ENCODE measurements at places on chromosomes 5 and 9.
A peak's percentile ranks its signal among the peaks of the same experiment; 100 is the strongest.

DNA sequence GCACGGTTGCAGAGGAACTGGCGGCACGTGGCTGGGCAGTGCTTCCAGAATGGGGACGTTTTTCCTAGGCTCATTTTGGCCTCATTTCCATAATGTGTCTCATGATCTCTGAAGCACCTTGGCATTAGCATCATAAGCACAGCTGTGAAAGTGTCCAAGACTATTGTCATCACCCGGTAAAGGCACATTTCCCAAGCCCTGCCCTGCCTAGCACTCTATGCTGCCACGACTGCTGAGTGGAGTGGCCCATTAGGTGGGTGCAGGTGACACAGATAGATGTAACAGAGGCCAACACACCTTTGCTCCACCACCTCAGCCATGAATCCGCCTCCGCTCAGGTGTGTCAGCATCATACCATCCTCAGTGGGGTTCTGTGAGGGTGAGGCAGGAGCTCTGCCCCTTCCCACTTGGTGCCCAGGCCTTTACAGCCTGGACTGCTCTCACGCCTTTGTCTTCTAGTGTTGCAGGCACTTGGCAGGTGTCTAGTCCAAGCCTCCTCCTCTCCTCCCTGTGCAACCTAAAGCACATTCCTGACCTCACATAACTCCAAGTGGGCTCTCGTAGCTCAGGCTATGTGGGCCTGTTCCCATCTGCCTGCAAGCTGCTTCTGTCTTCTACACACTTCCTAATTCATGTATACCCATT, 213.0 kb downstream of the FSTL4 start:
- no peak for DNase-seq

GRCh38 chr5:6003040-6003825, 375.1 kb downstream of the MED10 start:
- DNase-seq: no peak

- DNase-seq: no peak
Observed at GRCh38 chr5:135206862-135207261, 172.8 kb upstream of the PITX1 start.

GRCh38 chr9:126055381-126055985, 271.1 kb upstream of the MVB12B start:
- DNase-seq: no peak

DNA sequence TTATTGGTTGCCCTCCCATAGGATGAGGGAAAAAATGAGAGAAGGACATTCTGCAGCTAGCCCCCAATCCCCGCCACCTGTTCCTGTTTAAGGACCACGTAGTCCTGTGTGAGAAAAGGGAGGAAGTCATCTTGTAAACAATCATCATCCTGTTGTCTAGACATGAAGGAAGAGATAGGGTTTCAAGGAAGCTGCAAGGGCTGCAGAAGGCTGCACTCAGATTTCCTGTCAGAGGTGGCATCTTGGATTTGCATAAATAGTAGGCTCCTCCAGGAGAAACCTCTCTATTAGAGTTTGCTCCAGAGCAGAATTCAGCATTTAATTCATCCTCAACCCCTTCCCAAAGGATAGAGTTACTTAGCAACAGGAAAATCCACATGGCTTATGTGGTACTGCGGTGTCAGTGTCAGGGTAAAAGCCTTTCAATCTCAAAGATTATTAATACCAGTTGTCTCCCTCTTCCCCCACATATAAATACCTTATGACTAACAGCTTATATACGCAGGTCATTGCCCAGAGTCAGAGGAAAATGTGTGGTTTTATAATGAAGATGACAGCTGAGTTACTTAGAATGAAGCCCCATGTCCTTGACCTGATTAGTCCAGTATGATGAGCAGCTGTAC, 4.6 kb upstream of the DNAJC18 start:
- no peak for DNase-seq

GRCh38 chr9:136056546-136057235, 38.4 kb downstream of the NACC2 start:
- no peak for DNase-seq

- no peak for DNase-seq
Observed at GRCh38 chr5:101080462-101081240, 177.6 kb upstream of the ST8SIA4 start.

DNA sequence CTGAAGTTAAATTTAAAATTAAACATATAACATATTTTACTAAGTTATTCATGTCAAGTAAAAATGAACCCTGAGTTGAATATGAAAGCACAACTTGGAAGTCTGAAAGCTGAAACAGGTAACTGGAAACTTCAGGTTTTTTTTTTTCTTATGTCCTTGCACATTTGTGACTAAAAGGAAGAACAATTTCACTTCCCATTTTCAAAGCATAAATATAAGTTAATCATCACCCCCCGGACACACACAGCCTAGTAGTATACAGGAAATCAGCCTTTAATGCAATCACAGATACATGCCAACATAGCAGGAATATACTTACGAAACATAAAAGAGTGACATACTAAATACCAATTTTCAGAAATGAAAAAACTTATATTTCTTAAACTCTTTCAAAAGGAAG, 225.9 kb downstream of the RFX3 start:
- DNase-seq: no peak

DNA sequence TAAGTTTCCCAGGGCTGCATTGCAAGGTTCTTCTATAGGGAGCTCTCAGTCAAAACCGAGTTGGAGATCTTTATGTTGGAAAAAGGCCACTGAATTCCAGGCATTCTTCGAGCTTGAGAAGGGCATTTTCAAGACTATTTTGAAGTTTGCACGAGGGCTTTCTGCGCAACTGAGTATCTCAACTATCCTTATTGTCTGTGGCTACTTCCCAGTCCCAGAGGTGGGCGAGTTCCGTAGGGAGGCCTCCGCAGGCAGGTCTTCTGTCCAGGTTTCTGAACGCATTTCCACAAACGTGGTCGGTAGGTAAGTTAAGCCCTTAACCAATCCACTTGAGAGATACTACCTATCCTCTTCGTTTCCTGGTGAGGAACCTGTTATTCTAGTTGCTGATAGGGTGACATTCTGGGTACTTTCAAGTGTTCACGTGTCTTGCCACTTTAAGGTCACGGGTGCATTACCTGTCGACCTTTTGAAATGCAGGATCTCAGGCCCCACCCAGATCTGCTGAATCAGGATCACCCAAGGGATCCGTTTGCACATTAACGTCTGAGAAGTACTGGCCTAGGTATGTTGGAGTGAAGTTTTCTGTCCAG, 51.4 kb upstream of the TJP2 start:
- no peak for DNase-seq

DNA sequence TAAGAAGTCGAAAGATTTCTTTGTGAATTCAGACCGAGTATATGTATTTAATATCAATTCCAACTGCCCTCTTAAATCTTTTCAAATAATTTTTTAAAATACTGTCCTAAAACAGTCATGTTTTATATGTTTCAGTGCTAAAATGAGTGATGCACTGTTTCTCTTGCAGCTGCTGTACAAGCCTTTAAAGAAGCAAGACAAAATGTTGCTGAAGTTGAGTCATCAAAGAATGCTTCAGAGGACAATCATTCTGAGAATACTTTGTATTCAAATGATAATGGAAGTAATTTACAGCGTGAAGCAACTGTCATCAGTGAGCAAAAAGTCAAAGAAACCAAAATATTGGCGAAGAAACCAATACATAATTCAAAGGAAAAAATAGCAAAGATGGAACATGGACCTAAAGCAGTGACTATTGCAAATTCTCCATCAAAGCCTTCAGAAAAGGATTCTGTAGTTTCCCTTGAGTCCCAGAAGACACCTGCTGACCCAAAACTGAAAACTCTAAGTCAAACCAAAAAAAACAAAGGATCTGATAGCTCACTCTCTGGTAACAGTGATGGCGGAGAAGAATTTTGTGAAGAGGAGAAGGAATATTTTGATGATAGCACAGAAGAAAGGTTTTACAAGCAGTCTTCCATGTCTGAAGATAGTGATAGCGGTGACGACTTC, 58.0 kb downstream of the LOX start:
- DNase-seq: no peak

DNA sequence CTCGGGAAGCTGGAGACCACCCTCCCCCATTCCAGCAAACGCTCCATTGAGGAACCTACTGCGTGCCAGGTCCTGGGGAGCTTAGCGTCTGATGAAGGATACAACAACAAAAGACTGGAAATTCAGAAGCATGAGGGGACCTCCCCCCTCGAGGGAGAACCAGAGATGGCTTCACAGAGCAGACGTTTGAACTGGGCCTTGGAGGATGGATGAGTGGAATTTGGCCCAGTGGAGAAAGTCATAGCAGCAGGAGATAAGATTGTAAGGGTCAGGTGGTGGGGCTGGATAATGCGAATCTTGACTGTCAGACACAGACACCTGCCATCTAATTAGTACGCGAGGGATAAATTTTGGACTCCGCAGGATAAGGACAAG, 1.2 kb upstream of the SLC25A51 start:
- DNase-seq: no peak

- no peak for DNase-seq
Observed at GRCh38 chr5:139068494-139069151, 129.5 kb downstream of the SIL1 start.

GRCh38 chr5:117690612-117691011, 1116.0 kb upstream of the SEMA6A start:
- DNase-seq: no peak

GRCh38 chr5:165227515-165227914, 1722.1 kb downstream of the MAT2B start:
- no peak for DNase-seq

GRCh38 chr5:159398936-159399335, 68.6 kb upstream of the IL12B start:
- no peak for DNase-seq

DNA sequence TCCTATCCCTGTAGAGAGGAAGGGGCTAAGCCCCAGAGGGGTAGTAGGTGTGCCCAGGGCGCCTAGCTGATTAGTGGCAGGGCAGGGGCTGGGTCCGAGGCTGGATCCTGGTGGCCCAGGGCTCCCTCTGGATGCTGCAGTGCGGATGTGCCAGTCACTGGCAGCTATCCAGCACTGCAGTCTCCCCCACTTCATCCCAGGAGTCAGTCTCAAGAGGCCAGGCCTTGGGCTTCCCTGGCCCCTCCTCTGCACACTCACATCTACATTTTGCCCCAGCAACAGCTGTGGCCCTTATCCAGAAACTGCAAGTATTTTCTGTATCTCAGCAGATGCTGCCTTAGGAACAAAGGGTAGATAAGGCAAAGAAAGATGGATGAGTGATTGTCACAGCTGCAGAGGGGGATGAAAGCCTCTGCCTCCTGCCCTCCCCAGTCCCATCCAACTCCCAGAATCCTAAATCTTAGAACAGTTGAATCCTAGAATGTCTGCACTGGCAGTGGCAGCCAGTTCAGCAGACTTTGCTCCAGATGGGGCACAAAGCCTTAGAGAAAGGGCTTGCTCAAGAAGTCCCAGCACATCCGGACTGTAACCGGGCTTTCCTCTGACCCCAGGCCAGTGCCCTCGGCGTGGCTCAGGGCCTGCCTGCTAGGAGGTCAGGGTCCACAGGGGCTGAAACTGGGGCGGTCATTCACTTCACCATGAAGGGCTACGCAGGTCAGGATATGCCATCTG, 1.6 kb downstream of the ANXA6 start:
- no peak for DNase-seq

- no peak for DNase-seq
Observed at GRCh38 chr5:171449426-171449825, 30.0 kb downstream of the FGF18 start.

DNA sequence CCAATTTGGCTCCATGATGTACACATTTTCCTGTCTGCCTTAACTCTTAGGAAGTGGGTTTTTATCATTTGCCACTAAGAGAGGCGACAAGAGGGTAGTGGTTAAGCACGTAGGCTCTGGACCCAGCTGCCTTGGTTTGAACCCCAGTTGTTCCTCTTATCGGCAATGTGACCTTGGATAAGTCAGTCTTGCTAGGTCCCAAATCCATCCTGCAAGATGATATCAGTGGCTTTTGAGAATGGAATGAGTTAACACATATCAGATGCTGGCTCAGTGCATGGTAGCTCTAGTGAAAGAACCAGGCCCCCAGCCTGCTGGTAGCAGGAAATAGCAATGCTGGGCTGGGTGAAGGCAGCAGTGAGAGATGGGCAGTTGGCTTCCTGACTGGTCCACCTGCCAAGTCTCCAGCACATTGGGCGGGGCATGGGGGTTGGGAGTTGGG, 72.5 kb downstream of the STK10 start:
- DNase-seq: peak; percentile 56

- DNase-seq: no peak
Observed at GRCh38 chr5:116448450-116448849, 126.2 kb downstream of the SEMA6A start.

GRCh38 chr9:113221800-113222481, 597 bp downstream of the SLC31A1 start:
- DNase-seq: no peak

DNA sequence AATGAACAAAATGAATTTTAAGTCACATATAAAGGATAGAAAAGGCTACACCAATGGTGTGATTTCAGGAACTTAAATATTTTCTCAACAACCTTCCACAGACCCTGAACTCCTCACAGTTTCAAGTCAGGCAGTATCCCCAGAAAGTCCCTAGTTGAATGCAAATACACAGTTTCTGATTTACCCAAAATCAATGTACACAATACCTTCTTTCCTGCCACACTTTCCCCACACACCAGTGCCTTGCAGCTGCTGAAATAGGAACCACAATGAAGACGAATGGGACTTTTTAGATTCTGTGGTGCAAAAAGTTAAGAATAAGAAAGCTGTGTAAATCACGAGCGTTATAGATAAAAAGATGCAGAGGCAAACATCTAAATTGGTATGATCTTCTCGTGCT, 552.4 kb upstream of the MEF2C start:
- DNase-seq: no peak

DNA sequence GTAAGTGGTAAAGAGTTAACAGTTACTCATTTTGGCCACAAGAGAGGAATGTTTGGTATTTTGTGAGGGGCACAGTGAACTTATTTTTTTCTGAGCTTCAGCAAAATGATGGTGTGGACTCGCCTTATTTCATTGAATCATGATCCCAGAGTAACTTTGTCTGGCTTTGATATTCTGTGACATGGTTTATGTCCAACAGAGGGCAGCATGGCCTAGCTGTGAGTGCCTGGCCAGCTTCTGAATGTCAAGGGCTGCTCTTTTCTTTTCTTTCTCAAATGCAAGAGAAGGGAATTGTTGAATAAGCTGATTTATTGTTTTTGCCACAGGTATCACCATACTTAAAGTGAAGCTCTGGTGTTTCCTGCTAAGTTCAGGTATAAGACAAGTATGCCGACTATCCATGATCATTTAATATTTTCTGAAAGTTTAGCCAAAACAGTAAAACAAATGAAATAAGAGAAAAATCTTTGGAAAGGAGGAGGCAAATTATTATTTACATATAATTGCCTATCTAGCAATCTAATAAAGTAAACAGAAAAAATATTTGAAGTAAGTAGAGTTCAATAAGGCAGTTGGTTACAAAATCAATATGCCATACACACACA, 31.7 kb downstream of the MRPL22 start:
- no peak for DNase-seq

- peak; percentile 54 for DNase-seq
Observed at GRCh38 chr5:159133041-159133741, 33.5 kb upstream of the EBF1 start.
